ENCODE measurements at places on chromosomes 16 and 17.

DNA sequence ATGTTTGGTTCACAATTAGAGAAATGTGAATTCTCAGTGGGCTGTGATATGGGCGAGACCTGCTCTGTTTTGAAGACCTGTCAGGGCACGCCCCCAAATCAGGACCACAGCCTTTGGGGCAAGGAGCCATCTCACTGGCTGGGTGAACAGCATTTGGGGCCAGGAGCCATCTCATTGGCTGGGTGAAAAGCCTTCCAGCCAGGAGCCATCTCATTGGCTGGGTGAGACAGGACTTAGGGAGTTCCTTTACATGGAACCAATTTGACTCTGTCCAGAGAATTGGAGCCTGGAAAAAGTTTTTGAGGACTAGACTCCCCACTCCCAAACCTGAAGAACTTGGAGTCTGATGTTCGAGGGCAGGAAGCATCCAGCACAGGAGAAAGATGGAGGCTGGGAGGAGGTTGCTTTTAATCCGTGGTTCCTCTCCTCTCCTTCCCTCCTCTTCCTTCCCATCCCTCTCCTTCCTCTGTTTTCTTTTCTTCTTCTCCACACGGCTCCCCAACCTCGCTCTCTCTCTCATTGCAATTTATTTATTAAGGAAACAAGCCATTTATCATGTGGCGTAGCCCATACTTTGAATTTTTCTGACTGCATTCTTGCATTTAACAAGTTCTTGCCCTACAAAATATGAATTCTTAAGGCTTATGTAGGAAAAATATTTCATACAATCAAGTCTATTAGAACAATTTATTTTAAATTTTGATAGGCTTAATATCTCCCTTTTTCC lies 19.7 kb downstream of the FOXL1 start:
- DNase-seq, result no peak

- DNase-seq, result no peak
These were observed 51.8 kb upstream of the KDM6B start for GRCh38 chr17:7782240-7782639.

GRCh38 chr16:77480681-77481315 lies 46.0 kb upstream of the ADAMTS18 start:
- no peak for DNase-seq

- DNase-seq, result no peak
These were observed 64.8 kb downstream of the PRKCB start for GRCh38 chr16:23900480-23901177.

DNA sequence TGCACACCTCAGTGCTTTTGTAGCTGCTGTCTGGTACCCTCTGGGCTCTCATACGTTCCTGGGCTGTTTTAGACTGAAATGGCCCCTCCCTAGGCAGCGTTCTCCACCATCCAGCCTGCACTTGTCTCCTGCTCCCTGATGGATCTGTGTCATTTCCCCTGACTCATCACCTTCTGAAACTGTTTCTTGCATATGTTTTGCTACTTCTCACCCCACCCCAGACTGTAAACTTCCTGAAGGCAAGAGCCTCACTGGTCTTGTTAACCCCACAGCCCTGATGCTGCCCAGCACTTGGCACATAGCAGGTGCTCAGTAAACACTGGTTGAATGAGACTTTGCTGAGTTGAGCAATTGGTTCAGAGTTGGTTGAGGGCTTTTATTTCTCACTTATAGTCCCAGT lies 78.7 kb downstream of the CRISPLD2 start:
- DNase-seq, result no peak

DNA sequence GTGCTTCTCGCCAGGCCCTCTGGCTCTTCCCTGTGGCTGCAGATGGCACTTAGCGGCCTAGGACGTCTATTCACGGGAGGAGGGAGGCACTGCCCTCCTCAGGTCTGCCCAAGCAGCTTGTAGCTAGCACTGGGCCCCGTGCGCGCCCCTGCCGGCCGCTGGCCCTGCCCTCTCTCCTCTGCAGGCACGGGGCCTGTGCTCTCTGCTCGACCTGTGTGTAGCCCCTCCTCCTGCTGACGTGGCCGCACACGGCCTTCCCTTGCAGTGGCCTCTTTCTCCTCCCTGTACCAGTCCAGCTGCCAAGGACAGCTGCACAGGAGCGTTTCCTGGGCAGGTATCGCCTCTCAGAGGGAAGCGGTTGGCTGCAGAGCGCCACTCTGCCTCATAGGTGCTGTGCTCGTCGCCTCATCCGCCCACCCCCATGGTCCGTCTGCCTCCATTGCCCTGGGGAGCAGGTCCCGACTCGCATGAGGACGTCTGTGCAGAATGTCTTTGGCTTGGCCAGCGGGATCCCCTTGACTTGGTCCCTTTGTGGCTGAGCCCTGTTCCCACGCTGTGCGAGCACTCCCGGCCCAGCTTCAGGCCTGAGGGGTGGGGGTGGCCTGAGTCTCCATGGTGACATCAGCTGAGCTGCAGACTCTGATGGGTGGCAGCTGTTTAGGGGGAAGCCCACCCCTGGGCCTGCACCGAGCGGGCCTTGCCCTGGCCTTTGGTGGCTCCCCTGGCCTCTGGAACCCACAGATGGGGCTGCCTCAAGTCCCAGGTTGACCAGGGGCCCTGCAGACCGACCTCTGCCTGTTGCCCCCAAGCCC lies 34.6 kb downstream of the TSC2 start:
- no peak for DNase-seq

DNA sequence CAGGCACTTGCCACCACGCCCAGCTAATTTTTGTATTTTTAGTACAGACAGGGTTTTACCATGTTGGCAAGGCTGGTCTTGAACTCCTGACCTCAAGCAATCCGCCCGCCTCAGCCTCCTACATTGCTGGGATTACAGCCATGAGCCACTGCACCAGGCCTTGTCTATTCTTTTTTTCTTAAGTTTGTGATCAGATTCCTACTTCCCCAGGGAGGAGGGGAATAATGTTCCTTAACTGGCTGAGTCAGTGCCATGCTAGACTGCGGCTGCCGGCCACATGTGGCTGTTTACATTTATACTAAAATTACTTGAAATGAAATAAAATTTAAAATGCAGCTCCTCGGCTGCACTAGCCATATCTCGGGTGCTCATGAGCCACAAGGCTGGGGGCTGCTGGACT lies 27.8 kb upstream of the USP36 start:
- no peak for DNase-seq

DNA sequence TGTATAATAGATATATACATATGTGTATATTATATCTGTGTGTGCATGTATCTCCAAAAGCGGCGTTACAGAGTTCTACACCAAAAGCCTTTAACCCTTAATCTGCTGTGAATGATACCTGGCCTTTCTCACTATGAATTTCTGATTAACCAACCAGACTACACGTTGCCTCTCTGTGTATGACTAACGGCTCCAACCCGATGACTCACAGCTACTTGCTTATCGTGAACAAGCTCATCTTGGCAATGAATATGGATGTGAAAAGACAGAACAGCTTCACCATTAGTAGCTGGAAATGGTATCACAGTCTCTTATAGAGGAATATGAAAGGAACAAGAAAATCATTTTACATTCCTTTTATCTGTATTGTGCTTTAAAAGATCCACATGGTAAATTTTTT lies 23.8 kb upstream of the ARHGAP44 start:
- no peak for DNase-seq

GRCh38 chr17:79002796-79003593 lies 6.6 kb downstream of the CANT1 start:
- DNase-seq, result no peak

- no peak for DNase-seq
These were observed 29.0 kb upstream of the ADORA2B start for GRCh38 chr17:15915961-15916360.

- no peak for DNase-seq
These were observed 113.2 kb downstream of the CDYL2 start for GRCh38 chr16:80691111-80691741.

Data from activated T-cell treated with anti-CD3 and anti-CD28 coated beads, Interleukin-2, amount 50 U/mL, for 48 hours (primary cell).